ENCODE measurements at places on chromosomes 4 and X. TPM values are rescaled to one million over a fixed set of nuclear protein-coding genes. Genes with fewer than 3 reads are reported as not detected.

GRCh38 chr4:8656711-8657380 lies 64.3 kb downstream of the CPZ start:
- DNase-seq: no peak

Gene BGN
- 53.3 TPM for total RNA-seq

DNA sequence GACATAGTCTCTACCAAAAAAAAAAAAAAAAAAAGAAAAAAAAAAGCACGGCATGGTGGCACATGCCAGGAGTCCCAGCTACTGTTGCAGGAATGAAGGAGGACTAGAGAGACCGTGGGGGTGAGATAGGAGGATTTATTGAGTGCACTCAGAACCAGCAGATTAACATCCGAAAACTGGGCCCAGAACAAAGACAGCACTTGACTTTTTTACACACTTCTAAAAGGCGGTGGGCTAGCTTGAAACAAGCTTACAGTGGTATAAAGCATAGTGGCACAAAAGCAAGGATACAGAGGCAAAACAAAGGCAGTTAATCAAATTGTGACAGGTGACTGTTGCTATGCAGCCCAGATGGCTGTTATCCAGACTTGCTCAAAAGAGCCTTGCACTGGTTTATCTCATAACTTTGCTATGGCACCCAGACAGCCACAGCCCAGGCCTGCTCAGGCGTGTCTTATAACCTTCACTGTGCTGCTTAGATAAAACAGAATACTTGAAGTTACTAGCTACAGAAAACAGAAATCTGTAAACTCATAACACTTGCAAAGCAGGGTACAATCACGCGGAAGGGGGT lies 9.9 kb upstream of the PI4K2B start:
- peak; percentile 42 for DNase-seq

Gene MAMLD1
- 2.5 TPM for total RNA-seq

Gene ENOPH1
- 48.3 TPM for total RNA-seq

GRCh38 chrX:123013141-123013540 lies 170.9 kb upstream of the GRIA3 start:
- DNase-seq: peak; percentile 5

Gene SRPX
- total RNA-seq: 45.2 TPM

Gene ASB9
- 16.0 TPM for total RNA-seq

DNA sequence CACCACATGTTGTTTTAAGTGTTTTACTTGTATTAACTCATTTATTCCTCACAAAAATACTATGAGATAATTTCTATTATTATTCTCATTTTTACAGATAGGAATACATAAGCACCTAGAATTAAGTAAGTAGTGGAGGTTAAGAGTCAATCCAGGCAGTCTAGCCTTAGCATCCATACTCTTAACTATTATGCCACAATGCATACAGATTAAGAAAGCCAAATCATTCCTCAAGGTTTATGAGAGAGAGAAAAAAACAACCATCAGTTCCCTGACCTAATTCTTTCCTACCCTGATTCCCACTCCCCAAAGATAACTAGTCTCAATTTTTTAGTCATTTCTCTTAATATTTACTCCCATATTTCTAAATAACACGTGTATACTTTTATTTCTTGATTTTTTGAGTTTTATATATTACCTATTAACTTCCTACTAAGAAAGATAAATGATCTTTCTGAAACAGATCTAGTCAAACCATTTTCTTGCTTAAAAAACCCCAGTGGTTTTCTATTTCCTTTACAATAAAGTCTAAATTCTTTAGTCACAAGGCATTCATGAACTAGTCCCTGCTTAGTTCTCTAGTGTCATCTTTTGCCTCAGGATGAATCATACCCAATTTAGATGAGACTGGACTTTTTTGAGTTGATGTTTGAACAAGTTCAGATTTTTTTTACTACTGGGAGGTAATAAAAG lies 16.0 kb downstream of the UBA6 start:
- peak; percentile 56 for DNase-seq

- DNase-seq: no peak
These were observed 42.0 kb upstream of the IGSF1 start for GRCh38 chrX:131331152-131331551.

DNA sequence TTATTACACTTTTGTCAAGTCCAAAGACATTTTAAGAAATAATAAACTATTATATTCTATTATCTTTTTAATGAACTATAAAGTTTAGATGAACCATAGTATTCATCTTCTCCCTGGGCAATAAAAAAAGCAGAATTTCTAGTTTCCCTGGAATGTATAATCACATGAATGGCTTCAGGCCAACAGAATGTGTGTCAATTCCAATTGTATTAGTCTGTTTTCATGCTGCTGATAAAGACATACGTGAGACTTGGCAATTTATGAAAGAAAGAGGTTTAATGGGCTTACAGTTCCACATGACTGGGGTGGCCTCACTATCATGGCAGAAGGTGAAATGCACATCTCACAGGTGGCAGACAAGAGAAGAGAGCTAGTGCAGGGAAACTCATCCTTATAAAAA lies 70.7 kb upstream of the ANXA10 start:
- DNase-seq: peak; percentile 26

GRCh38 chrX:127243654-127244053 lies 424.1 kb downstream of the PRR32 start:
- no peak for DNase-seq

GRCh38 chr4:153217440-153217839 lies 13.2 kb downstream of the TRIM2 start:
- DNase-seq: no peak

DNA sequence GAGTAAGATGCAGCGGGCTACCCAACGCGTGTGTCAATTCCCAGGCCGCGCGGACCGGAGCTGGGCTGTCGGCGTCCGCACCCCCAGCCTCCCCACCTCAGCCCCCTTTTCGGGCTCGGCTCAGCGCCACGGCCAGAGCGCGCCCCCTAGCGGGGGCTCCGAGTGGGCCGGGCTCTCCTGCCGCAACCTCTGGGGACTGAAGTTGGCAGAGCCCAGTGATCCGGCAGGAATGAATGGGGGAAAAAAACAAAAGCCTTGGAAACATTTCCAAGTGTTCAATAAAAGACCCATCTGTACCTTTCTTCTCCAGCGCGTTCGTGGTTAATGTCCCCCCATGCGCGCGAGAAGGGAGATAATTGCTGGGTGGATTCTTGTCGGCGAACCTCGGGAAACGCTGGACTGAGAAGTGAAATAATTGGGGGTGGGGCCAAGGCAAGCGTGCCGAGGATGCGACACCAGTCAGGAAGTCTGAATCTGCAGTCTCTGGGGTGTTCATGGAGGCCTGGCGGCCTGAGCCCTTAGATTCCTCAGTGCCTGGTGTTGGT lies 5.2 kb upstream of the ARX start:
- no peak for DNase-seq
